CD4-positive, alpha-beta T cell treated with Interleukin-17A for 1 hour (primary cell): ENCODE measurements at places on chromosomes 1 and 21.

GRCh38 chr1:223678841-223679240, 13.3 kb upstream of the CAPN8 start:
- no peak for DNase-seq

GRCh38 chr1:37043101-37043500, 8.8 kb upstream of the GRIK3 start:
- DNase-seq: no peak

DNA sequence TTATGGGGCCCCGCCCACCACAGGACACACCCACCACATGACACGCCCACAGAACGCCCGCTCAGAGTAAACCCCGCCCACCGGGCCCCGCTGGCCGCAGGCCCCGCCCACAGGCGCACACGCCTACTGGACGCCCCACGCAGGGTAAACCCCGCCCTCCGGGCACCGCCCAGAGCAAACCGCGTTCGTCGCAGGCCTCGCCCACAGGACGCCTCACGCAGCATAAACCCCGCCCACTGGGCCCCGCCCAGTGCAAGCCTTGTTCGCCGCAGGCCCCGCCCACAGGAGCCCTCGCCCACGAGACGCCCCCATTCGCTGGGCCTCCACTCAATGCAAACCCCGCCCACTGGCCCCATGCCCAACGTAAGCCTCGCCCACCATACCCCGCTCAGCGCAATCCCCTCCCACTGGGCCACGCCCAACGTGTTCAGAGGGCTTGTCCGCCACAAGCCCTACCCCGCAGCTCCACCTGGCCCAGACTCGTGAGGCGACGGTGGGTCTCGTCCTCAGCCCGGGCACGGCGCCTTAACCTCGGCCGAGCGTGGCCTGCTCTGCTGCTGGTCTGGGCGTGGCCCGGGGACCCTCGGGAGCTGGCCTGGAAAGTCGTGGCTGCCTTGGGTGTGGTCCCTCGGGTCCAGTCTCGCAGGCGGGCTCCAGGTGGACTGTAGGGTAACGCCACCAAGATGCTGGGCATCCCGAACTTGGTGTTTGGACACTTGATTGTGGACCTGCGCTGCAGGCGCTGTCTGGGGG, 401 bp upstream of the TMEM52 start:
- DNase-seq: peak; percentile 99

GRCh38 chr1:24717887-24718650, 27.2 kb upstream of the CLIC4 start:
- no peak for DNase-seq

DNA sequence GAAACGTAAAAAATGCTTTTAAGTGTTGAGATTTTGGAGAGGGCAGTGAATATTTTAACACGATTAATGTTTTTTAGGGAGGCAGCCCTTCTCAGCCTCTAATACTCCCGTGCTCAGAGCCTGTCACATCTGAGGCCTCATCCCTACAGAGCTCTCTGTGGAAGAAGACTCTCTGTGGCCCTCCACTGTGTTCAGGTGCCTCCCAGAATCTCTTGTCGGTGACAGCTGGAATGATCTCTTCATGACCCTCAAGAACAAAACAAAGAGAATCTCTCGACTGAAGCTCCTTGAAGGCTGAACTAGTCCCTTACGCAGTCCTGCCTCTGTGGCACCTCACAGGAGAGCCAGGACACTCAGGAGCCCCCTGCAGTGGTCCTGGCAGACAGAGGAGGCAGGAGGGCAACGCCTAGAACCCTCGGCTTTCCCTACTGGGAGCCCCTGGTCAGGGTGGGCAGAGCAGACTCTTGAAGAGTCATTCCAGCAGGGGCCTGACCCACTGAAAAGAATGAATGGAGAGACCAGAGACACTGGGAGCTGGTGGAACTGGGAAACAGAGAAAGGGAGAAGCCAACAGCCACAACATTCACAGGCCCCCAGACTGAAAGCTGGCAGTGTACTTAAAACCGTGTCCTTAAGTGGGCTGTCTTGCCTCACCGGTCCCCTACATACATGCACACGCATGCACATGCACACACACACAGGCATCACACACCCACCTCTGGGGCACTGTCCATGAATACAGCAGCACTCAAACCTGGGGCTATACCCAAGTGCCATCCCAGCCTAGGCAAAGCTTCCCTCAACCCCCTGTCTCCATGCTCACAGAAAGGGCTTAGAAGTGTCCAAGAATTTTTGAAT, 67.5 kb upstream of the ANGPTL1 start:
- no peak for DNase-seq

DNA sequence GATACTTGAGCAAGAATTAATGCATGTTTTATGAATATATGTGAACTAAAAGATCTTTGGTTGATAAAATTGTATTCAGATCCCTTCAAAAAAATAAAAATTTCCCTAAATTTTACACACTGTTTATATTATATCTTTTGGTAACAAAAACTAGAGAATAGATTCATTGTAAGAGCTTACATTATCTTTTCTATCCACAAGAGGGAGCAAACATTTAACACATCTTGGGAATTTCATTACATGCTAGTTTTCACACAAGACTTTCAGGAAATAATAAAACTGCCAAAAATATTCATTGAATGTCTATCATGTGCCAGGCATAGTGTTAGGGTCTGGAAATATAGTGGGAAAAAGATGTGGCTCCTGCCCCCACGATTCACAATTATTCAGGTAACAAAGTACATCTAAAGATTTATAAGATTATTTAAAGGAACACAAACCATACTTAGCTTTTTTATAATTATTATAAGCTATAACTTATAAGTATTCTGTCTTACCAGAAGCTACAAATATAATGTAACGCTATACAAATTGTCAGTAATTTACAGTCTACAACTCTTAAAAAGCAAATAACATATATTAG, 30.6 kb downstream of the FAF1 start:
- peak; percentile 38 for DNase-seq

- no peak for DNase-seq
Measured at GRCh38 chr1:11101347-11101746, 1.7 kb upstream of the EXOSC10 start.

DNA sequence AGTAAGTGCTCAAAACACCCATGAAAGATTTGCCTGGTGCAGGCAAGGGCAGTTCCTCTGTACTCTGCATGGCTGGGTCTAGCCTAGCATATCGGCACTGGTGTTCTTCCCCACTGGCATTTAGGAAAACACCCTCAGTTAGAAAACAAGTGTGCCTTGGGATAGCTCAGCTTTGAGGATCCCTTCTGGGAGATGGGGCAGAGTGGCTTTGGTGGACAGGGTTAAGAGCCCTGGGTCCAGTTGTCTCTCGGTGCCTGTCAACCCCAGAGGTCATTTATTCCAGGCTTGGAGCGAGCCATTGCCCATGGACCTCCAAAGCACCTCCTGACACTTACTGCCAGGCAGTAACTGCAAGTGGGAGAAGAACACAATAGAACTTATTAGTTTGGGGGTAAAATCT, 80.8 kb upstream of the DIRAS3 start:
- no peak for DNase-seq

GRCh38 chr1:206978259-206978658, 8.0 kb upstream of the FCAMR start:
- DNase-seq: no peak

- DNase-seq: no peak
Measured at GRCh38 chr1:11531314-11531870, 52.4 kb downstream of the DISP3 start.

- peak; percentile 10 for DNase-seq
Measured at GRCh38 chr1:212488436-212489283, 55.9 kb downstream of the NENF start.

DNA sequence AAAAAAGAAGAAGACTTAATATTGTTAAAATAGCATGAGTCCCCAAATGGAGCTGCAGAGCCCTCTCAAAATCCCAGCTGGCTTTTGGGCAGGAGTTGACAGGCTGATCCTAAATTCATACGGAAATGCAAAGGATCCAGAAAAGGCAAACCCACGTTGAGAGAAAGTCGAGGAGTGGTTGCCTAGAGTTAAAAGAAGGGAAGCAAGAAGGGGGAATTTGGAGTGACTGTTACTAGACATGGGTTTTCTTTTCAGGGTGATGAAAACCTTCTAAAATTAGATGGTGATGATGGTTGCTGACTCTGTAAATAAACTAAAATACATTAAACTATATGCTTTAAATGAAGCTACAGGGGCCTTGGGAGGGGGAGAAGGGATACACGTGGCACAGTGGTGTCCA, 1.6 kb downstream of the DNMT3L start:
- DNase-seq: no peak

DNA sequence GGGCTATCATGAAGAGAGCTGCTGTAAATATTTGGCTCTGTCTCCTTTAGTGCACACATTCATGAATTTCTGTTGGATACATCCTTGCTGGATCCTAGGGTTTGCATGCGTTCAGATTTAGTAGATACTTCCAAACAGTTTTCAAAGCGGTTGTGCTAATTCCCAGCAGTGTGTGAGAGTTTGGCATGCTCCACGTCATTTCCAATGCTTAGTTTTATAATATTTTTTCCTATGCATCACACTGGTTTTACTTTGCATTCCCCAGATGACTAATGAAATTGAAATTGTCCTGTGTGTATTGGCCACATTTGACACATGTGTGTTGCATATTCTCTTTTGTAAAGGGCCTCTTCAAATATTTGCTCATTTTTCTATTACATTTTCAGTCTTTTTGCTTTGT, 18.5 kb upstream of the AADACL3 start:
- no peak for DNase-seq

- DNase-seq: no peak
Measured at GRCh38 chr1:244657421-244657820, 4.5 kb downstream of the DESI2 start.

DNA sequence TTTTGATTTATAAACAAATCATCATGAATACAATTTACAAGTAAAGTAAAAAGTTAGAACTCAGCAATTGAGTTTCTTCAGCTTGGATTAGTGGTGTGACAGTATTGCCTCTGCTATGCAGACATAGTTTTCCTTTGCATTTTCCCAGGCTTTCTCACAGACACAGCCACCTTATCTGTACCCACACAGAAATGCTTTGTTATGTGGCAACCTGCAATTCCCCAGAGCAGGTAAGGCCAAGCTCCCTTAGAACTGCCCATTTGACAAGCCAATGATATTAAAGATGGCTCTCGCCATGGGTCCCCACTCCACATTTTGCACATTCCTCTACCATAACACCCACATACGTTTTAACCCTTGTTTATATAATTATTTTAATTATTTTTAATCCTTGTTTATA, 14.2 kb downstream of the FMO5 start:
- DNase-seq: no peak

- DNase-seq: no peak
Measured at GRCh38 chr1:58977598-58977997, 193.8 kb upstream of the JUN start.

DNA sequence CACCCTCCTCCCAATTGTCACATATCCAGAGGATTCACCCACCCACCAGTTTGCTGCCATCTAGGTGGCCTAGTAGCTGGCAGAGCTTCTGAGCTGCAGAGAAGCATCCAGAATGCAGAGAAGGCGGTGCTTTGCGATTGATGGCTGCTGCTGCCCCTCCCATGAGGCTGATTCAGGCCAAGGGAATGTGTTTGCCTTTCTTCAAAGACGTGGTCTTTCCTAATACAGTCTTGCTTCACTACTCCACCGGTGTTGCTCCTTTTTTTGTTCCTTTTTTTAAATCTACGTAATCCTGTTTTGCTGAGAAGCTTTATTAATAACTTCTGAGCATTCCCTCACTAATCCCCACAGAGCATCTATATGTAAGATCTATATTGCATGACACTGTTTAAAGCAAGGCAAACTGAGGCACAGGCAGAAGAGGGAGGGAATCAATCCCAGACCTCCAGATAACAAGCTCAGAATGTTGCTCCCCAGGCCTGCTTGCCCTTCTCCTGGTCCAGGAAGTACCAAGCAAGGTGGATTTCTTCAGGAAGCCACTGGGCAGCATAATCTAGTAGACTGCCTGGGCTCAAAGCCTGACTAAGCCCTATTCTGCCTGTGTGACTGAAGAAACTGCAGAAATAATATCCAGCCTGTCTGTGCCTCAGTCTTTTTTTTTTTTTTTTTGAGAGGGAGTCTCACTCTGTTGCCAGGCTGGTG, 275.5 kb upstream of the FMN2 start:
- DNase-seq: no peak

DNA sequence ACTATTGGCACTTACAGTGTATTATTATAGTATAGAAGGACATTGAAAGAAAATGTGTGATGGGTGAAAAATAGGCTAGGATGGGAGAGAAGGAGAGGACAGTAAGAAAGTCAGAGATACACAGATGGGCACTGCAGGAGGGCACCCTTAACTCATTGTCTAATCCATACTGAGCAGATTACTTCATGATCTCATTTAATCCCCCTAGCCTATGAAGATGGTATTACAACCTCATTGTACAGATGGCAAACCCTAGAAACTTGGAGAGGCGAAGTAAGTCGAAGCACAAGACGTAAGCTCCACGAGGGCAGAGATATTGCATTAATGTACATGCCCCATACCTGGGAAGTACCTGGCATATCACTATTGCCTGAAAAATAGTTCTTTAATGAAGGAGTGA, 346.9 kb upstream of the DAB1 start:
- DNase-seq: no peak

DNA sequence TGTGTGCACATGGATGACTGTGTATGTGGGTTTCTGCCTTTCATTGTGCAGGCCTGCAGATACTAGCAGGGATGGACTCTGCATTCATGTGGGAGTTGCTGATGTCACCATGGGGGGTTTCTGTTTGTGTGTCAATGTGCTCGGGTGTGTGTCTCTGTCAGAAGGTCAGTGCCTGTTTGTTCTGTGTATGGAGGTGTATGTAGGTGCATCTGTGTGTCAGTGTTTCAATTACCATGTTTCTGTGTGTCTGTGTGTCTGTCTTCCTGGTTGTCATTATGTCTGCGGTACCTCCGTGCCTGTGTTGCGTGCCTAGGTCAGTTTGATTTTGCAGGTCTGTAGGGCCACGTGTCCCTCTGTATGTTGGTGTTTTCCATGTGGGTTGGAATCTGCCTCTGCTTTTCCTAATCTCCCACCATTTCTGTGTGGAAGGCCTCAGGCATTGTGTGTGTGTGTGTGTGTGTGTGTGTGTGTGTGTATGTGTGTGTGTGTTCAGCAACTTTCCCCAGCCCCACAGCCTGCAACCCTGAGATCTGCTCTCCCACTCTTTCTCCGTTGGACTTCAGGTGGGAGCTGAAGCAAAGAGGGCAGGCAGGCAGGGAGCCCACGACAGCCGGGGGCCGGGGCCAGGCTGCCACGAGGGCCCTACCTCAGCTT, 36.7 kb upstream of the WASF2 start:
- DNase-seq: no peak

- no peak for DNase-seq
Measured at GRCh38 chr1:231355171-231355570, 17.1 kb downstream of the SPRTN start.
